ENCODE measurements at places on chromosomes 3 and 15.

GRCh38 chr3:187209491-187209890 lies 12.2 kb downstream of the RTP1 start:
- no peak for DNase-seq

DNA sequence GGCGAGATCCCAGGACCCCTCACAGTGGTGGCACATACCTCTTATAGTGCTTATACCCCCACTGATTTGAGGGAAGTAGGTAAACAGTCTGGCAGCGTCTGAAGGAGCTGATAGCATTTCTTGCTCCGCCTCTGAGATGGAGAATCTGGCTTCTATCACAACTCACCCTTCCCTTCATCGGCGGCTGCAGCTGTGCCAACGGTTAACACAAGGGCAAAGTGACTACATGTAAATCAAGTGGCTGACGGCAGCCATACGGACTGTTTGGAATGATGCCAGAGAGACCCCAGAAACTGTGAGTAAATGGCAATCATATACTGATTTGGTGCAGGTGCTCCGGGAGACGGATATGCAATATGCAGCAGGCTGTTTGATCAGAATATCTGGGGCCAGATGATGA lies 66.8 kb upstream of the UNC13C start:
- DNase-seq, result no peak

DNA sequence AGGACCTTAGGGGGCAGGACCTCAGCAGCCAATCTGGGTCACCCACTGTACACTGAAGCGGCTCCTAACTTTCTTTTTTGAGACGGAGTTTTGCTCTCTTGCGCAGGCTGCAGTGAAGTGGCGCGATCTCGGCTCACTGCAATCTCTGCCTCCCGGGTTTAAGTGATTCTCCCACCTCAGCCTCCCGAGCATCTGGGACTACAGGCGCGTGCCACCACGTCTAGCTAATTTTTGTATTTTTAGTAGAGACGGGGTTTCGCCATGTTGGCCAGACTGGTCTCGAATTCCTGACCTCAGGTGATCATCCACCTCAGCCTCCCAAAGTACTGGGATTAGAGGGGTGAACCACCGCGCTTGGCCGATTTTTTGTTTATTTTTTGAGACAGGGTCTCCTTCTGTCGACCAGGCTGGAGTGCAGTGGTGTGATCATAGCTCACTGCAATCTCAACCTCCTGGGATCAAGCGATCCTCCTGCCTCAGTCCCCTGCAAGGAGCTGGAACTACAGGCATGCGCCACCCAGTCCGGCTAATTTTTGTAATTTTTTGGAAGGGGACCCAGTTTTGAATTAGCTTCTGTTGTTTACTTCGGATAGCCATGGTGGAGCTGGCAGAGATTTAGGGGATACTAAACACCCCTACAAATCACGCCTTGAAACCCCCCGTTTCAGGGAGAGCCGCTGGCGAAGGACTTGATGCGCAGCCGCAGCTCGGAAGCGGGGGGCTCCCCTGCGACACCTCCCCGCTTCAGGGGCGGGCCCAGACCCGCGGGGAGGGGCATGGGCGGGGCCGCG lies 1.5 kb upstream of the CLK3 start:
- no peak for DNase-seq

- DNase-seq, result no peak
Measured at GRCh38 chr3:129603561-129603942, 2.9 kb downstream of the PLXND1 start.

DNA sequence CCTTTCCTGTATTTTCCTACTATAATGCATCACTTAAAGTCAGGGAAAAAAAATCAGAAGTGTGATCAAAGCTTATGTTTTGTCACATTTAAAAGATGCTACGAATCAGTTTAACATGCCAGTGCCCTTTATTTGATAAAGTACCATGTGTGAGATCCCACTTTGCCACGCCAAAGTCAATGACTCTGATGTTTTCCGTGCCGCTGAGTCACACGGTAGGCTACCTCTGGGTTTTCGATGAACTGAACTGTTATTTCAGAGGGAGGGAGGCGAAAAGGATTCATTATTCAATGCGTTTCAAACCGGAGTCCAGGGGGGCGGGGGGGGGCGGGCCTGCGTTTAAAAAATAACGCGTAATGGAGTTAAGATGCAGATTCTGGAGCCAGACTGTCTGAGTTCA lies 203.0 kb downstream of the ABHD5 start:
- no peak for DNase-seq

DNA sequence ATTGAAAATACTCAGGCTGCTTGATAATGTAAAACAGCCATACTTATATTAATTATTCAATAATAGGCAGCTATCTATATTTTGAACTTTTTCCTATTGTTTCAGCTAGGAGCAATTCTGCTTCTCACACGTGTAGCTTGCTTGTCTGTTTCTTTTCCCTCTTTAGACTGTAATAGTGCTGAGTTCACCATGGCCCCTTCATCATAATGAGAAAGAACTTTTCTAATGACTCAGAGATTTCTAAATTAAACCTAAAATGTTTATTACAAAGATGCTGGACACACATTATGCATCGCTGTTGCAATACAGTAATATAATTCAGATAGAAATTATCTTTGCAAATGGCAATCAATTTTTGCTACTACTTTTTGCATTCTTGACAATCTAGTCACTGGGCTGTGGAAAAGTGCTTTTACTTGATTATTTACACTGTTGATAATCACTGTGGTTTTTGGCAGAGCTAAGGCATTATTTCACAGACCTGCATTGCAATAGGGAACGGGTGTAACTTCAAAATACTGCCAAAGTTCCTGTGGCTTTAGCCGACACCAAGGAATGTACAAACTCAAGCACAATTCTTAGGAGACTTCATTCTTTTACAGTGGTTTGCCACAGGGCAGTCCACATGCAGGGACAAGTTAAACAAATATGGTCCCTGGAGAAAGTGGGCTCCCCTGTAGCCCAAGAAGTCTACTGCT lies 281.0 kb upstream of the TBL1XR1 start:
- no peak for DNase-seq

GRCh38 chr3:171225165-171225564 lies 198.6 kb upstream of the SLC2A2 start:
- no peak for DNase-seq
